Peyer's patch (tissue), 4 donors: ENCODE measurements at places on chromosomes 2 and 18. TPM values are rescaled to one million over a fixed set of nuclear protein-coding genes. Genes with fewer than 3 reads are reported as not detected.

Gene CD207
- not detected for total RNA-seq

Gene ACKR3
- 6.3 TPM for total RNA-seq

Gene GAL3ST2
- not detected for total RNA-seq

Gene RASGRP3
- total RNA-seq, result 66.8 TPM

Gene LGALSL
- 17.8 TPM for total RNA-seq

Gene RAD51AP2
- total RNA-seq, result not detected

Gene ICOS
- 1.2 TPM for total RNA-seq

Gene LIPT1
- 9.8 TPM for total RNA-seq

Gene MBP
- total RNA-seq, result 67.7 TPM

Gene ITGA6
- 204 TPM for total RNA-seq

Gene MAP3K19
- total RNA-seq, result not detected

Gene FBLN7
- 7.4 TPM for total RNA-seq

Gene GKN2
- total RNA-seq, result not detected

Gene IL36A
- not detected for total RNA-seq

Gene FTCDNL1
- not detected for total RNA-seq

Gene LBX2
- total RNA-seq, result 6.9 TPM

Gene BOLL
- total RNA-seq, result not detected

Gene LONRF2
- 3.1 TPM for total RNA-seq

Gene EMILIN1
- 7.9 TPM for total RNA-seq

Gene BOK
- 6.7 TPM for total RNA-seq

Gene CDK15
- 9.9 TPM for total RNA-seq

Gene RMND5A
- total RNA-seq, result 26.4 TPM

Gene IL18R1
- total RNA-seq, result 3.6 TPM

Gene GCC2
- 164 TPM for total RNA-seq

Gene CAD
- 21.2 TPM for total RNA-seq

Gene RSAD2
- 1.2 TPM for total RNA-seq

Gene ANTXR1
- total RNA-seq, result 39.6 TPM

Gene ACSL3
- 48.9 TPM for total RNA-seq

Gene HJURP
- 6.0 TPM for total RNA-seq

Gene HEATR5B
- total RNA-seq, result 37.7 TPM

Gene COL4A3
- 13.4 TPM for total RNA-seq

Gene GPN1
- total RNA-seq, result 23.9 TPM

Gene NPHP1
- 0.94 TPM for total RNA-seq

Gene SRD5A2
- total RNA-seq, result not detected

Gene HOXD8
- total RNA-seq, result 4.6 TPM

Gene SPR
- total RNA-seq, result 66.0 TPM

Gene REG3G
- 33.1 TPM for total RNA-seq

Gene GCG
- 140 TPM for total RNA-seq

Gene RFX8
- not detected for total RNA-seq

Gene CAPN14
- total RNA-seq, result not detected

Gene PCARE
- total RNA-seq, result not detected

Gene GNLY
- total RNA-seq, result 1.7 TPM

Gene LAMA3
- 81.4 TPM for total RNA-seq

Gene SKOR2
- total RNA-seq, result not detected

Gene GPAT2
- total RNA-seq, result 1.7 TPM

Gene EGR4
- total RNA-seq, result not detected

Gene DARS1
- 75.9 TPM for total RNA-seq

Gene KCNJ3
- total RNA-seq, result 27.3 TPM

Gene ABHD3
- 36.9 TPM for total RNA-seq

Gene UGT1A10
- total RNA-seq, result 168 TPM

Gene CXCR1
- total RNA-seq, result not detected
